ENCODE measurements at places on chromosomes 4 and X.

GRCh38 chr4:57444671-57445070, 334.5 kb upstream of the IGFBP7 start:
- DNase-seq: no peak

- no peak for DNase-seq
Observed at GRCh38 chr4:88761861-88762523, 64.4 kb upstream of the NAP1L5 start.

- no peak for DNase-seq
Observed at GRCh38 chr4:33724685-33725084, 2519.6 kb downstream of the ARAP2 start.

DNA sequence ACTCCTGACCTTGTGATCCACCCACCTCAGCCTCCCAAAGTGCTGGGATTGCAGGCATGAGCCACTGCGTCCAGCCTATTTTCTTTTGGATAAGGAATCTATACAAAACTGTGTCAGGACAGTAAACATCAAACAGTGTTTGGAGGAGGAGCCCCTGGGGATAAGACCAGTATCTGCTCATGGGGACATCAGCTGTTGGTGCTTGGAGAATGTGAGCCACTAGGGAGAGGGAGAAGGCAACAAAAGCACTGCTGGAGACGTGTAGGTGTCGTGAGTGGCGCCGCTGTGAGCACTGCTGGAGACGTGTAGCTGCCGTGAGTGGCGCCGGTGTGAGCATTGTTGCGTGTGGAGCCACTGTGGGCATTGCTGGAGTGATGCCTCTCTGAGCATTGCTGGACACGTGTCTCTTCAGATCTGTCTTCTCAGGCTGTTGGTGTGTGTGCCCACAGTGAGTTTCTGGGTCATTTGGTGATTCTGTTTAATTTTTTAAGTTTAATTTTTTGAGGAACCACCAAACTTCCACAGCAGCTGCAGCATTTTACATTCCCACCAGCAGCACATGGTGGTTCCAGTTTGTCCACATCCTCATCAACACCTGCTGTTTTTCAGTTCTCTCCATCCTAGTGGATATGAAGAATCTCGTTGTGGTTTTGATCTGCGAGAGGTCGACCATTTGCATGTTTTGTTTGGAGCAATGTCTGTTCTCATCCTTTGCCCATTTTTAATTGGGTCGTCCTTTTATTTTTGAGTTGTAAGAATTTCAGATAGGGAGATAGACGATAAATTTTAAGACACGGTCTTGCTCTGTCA, 19.0 kb downstream of the DGKQ start:
- DNase-seq: no peak

DNA sequence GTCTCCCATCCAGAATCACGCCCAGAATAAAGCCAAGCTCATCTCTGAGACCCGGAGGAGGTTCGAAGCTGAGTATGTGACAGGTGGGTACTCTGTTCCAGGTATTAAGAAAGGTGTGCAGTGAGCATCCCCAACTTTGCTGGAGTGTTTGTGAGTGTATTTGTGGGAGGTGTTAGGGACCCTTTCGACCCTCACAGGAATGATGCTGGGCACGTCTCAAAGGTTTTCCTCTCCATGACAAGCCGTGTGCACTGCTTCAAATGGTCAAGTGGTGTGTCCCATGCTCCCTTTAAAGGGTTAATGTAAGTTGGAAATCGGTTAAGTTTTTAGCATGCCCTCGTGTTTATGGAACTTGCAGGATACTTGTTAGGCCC, 442 bp downstream of the MOSPD2 start:
- no peak for DNase-seq

DNA sequence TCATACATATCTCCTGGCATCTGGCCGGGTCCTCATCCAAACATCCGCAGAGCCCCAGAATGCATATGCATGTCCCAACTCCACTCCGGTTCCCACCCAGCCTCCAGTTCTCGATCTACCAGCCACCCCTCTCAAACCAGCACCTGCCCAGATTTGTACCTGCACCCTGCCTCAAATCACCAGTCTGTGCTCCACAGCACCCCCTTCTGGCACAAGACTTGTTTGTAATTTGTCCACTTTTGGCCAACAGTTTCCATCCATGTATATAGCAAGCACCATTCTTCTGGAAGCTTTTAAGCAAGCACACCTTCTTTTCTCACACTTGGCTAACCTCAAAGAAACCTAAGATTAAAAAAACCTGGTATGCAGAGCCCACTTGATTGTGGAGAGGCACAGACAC, 644.1 kb downstream of the MID1IP1 start:
- peak; percentile 12 for DNase-seq

DNA sequence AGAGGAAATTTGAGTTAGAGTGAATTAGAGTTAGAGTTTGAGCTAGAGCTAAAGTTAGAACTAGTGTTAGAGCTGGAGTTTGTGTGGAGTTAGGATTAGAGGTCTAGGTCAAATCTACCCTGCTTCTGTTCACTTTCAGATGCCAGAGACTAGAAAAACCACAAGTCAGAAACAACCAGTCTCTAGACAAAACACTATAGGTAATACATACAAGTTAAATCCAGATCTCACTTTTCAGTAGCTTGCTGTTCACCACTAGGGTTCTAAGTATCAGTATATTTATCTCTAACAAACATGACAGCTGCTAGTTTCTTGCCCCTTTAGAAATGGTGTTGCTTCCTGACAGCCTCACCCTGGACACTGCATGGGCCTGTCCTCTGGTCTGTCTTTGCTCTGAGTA, 300.7 kb downstream of the ARAP2 start:
- no peak for DNase-seq

- DNase-seq: no peak
Observed at GRCh38 chrX:8455557-8455956, 9.1 kb upstream of the VCX3B start.

DNA sequence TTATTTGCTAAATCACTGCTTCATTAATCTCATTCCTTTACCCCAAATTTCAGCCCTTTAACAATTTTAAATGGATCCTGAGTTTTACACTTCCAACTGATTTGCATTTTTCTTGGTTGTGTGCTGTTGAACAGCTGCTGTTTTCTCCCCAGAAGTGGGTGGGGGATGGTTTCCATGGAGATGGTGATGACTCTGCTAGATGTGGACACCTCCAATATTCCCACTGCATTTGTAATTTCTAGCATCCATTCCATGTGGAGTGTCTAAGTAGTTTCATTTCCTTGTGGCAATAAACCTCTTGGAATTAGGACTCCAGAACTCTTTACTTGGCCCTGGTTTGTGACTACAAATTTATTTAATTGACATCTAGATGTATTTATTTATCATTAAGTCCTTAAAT, 330.4 kb downstream of the GBA3 start:
- DNase-seq: no peak

DNA sequence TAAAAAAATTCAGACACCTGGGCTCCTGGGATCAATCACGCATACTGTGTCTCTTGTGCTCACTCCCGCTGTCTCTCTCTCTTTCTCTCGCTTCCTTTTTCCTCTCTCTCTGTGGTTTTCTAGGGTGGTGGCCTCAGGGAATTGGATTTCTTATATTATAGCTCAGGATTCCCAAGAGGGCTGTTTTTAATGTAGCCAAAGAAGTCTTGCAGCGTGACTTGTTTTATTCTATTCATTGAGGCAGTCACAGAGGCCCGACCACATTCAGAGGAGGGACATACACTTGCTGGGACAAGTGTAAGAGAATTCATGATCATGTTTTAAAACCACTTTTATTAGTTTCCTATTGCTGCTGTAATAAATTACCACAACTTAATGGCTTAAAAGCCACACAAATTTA, 59.4 kb downstream of the HPF1 start:
- no peak for DNase-seq
